ENCODE measurements at places on chromosomes 2 and 18.

DNA sequence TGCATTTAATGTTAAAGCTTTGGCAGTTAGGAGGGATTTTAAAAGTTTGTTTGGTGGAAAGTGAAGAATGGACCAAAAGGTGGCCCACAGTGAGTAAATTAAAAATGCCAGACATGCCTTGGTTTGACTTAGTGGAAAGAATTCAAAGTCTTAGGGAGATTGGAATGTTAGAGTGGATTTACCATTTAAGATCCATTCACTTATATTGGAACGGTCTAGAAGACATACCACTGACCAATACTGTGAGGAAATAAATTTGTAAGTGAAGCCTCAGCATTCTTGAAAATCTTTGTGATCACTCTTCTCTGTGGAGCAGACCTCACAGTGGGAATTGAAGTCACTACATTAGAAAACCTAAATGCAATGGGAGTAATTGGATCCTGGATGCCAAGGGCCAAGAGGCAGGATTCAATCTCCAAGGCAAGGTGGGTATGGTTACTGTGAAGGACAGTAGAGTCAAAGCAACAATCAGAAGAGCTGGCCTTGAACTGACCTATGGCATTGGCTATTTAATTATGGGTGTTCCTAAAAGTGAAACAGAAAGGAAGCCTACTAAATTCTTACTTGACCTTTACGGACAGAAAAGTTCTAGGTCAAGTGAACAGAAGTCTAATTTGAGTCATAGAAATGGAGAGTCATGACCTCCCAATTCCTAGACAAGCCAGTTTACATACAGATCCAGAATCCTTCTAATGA is 40.2 kb upstream of the VRK2 start:
- DNase-seq: no peak

DNA sequence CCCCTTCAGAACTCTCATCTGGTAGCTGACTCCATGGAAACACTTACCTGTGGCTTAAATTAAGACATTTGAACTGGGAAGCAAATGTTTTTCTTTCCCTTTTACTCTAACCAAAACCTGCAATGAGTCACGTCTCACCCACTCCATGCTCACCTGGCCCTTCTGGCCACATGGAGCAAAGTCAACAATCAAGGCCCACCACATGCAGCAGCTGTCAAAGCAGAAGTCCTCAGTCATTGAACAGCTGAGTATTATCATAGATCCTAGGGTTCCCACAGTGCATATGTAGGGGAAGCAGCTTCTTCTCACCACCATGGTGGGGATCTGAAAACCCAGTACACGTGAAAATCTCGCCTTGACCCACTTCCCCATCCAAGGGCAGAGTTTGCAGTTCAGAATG is 12.3 kb upstream of the MEP1B start:
- peak; percentile 81 for DNase-seq

DNA sequence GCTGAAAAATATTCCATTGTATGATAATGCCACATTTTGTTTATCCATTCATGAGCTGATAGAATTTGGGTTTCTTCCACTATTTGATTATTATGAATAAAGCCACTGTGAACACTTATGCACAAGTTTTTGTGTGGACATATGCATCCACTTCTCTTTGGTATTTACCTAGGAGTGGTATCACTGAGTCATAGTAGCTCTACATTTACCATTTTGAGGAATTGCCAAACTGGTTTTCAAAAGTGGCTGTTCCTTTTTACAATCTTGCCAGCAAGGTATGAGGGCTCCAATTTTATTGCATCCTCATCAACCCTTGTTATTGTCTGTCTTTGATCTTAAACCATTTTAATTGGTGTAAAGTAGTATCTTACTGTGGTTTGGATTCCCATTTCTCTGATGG is 13.3 kb upstream of the EHBP1 start:
- no peak for DNase-seq

- no peak for DNase-seq
These were observed 87.5 kb upstream of the MSH2 start for GRCh38 chr2:47315475-47315874.

- no peak for DNase-seq
These were observed 262.7 kb upstream of the EPAS1 start for GRCh38 chr2:46034535-46034934.

DNA sequence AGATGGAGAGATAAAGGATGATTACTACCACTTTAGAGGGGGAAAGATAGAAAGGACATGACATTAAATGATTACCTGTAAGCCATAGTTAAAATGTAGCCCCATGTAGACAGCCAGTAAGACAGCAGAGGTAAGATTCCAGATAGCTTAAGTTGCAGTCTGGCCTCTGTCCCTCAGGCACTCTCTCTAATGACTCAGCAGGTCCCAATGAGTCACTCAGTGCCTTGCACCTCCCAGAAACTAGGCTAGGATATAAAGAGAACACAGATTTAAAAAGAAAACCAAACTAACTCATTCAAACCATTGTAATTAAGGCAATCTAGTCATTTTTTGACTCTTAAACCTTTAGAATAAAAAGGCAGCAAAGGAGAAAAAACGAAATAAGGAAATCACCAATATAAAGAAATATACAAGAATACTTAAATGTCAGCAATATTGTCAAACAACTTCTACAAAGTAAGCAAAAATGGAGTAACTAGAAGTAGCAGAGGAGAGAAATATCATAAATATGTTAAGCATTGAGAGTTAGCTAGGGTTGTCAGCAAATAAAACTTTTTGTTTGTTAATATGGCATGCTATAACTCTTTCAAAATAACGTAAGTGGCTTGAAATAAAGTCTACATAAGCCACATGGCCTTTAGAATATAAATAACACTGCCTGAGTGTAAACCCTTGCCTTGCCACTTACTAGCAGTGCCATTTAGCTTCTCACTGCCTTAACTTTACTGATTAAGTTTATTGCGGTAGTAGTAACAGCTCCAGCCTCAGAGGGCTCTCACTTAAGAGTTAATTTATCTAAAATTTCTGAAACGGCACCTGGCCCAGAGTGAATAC is 48.5 kb downstream of the SOCS6 start:
- no peak for DNase-seq

- no peak for DNase-seq
These were observed 340.1 kb downstream of the SLC4A3 start for GRCh38 chr2:219967247-219968245.

DNA sequence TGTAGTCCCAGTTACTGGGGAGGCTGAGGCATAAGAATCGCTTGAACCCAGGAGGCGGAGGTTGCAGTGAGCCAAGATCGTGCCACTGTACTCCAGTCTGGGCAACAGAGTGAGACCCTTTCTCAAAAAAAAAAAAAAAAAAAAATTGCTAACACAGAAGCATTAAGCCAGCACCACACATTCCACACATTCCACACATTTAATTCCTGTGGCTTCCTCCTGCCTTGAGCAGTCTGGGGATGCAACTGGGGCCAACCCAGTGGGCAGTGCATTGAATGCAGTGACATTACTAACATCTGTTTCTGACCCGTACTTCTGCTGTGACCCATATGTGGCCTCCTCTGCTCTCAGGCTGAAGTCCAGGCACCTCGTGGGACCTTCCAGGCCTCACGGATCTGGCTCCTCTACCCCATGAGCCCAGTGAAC is 107.0 kb downstream of the BCL2L11 start:
- no peak for DNase-seq

- no peak for DNase-seq
These were observed 42.9 kb upstream of the ASB1 start for GRCh38 chr2:238383743-238384380.

DNA sequence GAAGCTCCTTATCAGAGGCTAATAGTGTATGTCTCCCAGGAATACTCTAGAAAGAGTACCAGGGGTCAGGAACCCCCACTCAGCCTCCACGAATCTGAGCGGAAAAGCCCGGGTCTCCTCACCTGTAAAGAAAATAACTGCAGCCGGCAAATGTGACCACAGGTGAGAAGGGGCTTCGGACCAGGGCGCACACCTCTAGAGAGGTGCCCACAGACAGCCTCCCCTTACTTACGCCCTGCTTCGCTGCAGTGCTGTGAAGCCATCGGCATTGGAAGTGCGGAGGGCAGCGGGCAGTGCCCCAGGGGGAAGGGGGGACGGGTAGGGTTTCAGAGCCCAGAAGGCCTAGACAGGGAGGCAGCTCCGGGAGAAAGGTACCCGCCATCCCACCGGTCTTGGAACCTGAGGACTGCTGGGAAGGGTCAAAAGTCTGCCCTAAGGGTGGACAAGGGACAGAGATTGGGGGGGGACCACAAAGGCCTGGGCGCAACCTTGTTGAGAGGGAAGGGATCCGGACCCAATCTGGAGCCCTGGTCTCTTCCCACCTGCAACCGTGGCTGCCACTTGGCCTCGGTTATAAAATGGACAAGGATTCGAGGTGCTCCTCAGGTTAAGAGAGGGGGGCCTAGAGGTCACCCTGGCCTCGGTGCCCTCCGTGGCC is 642 bp upstream of the STEAP3 start:
- no peak for DNase-seq

DNA sequence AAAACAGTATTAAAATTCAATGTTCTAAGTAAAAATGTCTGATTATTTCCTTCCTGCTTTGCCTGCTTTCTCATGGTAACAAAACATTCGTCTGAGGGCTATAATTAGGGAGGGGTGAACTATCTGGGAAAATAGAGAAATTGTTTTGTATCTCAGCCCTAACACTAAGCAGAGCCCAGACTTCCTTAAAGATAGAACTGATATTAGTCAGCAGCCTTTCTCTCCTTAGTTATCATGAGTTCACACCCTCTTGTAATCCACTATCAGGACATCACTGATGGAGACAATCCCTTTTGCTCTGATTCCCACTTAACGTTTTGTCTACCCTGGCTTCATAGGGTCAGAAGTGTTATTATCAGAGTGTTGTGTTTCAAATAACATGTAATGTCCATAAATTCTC is 701.1 kb upstream of the ZEB2 start:
- DNase-seq: no peak

- DNase-seq: no peak
These were observed 769 bp downstream of the FKBP1B start for GRCh38 chr2:24050041-24050979.
